NCI-H187 (cell line): ENCODE measurements at places on chromosomes 12 and 14.

DNA sequence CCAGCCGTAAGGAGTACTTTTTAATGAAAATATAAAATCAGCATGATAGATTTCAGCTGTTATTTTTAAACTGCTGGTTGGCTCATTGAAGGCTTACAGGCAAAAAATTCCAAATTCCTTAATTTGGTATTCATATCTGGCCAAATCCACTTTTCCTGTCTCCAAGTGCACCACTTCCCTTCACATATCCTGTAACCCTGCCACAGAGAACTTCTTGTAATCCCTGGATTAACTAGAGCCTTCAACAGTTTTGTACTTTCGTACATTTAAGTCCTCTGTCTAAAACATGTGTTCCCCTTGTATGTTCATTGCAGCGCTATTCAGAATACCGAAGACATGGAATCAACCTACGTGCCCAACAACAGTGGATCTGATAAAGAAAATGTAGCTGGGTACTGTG lies 9.6 kb downstream of the PUS7L start:
- DNase-seq = no peak

DNA sequence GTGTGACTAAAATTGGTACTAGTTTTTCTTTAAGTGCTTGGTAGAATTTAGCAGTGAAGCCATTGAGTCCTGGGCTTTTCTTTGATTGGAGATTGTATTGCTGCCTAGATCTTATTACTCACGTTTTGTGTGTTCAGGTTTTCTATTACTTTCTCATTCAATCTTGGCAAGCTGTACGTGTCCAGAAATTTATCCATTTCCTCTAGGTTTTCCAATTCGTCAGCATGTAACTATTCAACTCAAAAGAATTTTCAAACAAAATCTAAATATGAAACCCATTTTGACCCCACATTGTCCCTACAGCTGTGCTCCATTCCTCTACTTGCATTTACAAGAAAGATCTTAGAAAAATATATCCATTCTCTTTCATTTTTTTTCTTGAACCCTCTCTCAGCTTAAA lies 1613.4 kb upstream of the SEL1L start:
- no peak for DNase-seq

DNA sequence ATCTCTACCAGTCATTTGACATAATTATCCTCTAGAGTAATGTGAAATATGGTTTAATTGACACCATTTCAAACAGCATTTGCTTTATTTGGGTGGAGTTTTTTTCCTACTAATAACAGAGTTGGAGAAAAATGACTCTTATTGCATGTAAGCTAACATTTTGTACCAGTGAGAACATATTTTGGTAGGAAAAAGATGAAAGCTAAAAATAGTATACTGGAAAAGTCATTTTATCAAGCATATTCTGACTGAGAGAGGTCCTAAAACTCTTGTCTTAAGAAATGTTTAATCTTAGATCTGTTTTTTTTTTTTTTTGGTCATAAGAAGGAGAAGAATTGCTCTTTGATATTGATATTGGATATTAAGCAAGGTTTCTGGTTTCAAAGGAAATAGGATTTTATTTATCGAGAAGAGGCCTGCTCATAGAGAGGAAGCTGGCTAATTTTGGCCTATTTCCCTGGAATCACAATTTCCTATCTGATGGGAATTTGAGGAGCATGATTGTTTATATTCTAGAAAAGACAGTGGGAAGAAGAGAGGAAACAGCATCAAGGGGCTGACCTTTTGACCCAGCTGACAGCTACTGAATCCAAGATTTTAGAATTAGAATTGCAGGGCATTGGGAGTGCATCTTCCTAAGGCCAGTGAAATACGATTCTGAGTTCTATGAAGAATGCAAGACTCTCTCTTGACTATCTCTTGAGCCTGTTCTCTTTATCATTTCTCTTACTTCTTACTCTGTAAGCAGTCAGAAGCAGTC lies 19.4 kb downstream of the OTOGL start:
- DNase-seq = no peak

DNA sequence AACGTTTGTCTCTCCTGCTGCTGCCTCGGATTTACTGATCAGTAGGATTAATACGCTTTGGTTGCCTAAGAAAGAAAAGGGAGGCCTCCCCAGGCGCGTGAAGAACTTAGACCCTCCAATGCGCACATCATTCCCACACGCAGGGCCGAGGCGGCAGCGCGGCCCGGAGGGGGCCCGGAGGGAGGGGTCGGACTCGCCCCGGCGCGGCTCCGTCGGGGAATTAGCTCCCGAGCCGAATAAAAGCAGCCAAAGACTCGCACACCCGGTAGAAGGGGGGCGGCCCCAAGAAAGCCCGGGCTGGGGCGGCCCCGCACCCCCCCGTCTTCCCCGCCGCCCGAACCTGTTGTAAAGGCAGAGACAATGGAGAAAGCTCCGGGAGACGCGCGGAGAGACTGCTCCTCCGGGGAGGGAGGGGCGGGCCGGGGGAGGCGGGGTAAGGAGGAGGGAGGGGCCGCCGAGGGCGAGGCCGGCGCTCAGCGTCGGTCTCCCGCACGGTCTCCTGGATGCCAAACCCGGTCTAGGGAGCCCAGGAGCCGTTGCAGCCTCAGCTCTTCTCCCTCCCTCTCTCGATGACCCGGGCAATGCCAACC lies at the start of gene NELL2:
Gene NELL2, minus strand, starts transcription at position 362 of the 590 bp plus-strand sequence. CDS start 446 bp downstream, outside the sequence.
- DNase-seq = peak; percentile 84
